Activated naive CD4-positive, alpha-beta T cell treated with anti-CD3 and anti-CD28 coated beads, Interleukin-2, amount 50 U/mL, for 72 hours (primary cell): ENCODE measurements at places on chromosomes 2 and 18. TPM values are rescaled to one million over a fixed set of nuclear protein-coding genes. Genes with fewer than 3 reads are reported as not detected.

Gene LRPPRC
- total RNA-seq: 180 TPM

Gene KCNIP3
- total RNA-seq: not detected

Gene CFC1
- total RNA-seq: not detected

Gene ANKRD30BL
- not detected for total RNA-seq

Gene TMEM17
- total RNA-seq: not detected

Gene UCN
- total RNA-seq: 3.6 TPM

Gene MAP2
- 0.18 TPM for total RNA-seq

Gene SLC38A11
- not detected for total RNA-seq

Gene ITGB6
- total RNA-seq: not detected

Gene AMER3
- total RNA-seq: not detected

Gene VWC2L
- total RNA-seq: not detected

Gene TXNDC2
- total RNA-seq: not detected

Gene CAPN14
- 1.0 TPM for total RNA-seq

Gene EIPR1
- 28.0 TPM for total RNA-seq

Gene LRRTM1
- total RNA-seq: not detected

Gene FSHR
- total RNA-seq: not detected

Gene COX7A2L
- 122 TPM for total RNA-seq

Gene TCF23
- 0.07 TPM for total RNA-seq

Gene LONRF2
- total RNA-seq: 0.04 TPM

Gene ASXL3
- total RNA-seq: not detected

Gene TMBIM1
- 47.5 TPM for total RNA-seq

Gene MARCHF4
- not detected for total RNA-seq

Gene FBXO36
- total RNA-seq: 0.91 TPM

Gene SLC4A5
- 0.89 TPM for total RNA-seq

Gene IL36B
- total RNA-seq: not detected

Gene DSC1
- 0.06 TPM for total RNA-seq

Gene ABCG5
- total RNA-seq: not detected

Gene SMCHD1
- 112 TPM for total RNA-seq

Gene CXCR1
- total RNA-seq: not detected

Gene EFHD1
- 2.4 TPM for total RNA-seq

Gene INPP5D
- total RNA-seq: 70.7 TPM

Gene REG1B
- not detected for total RNA-seq

Gene WDSUB1
- 10.3 TPM for total RNA-seq

Gene PSTPIP2
- 8.3 TPM for total RNA-seq

Gene STAT4
- 67.1 TPM for total RNA-seq

Gene NT5C1B
- total RNA-seq: not detected

Gene MYO3B
- 0.18 TPM for total RNA-seq

Gene CLEC4F
- total RNA-seq: 3.7 TPM

Gene NOTO
- total RNA-seq: not detected

Gene CFAP53
- total RNA-seq: 2.2 TPM

Gene SRD5A2
- not detected for total RNA-seq

Gene COL4A3
- not detected for total RNA-seq

Gene SCG2
- total RNA-seq: not detected

Gene LBH
- total RNA-seq: 88.2 TPM

Gene SERPINB10
- not detected for total RNA-seq

Gene VIL1
- not detected for total RNA-seq

Gene COBLL1
- total RNA-seq: 0.18 TPM

Gene KCNG2
- not detected for total RNA-seq

Gene C2orf78
- not detected for total RNA-seq

Gene RNF125
- 13.8 TPM for total RNA-seq

Gene TBC1D8
- 12.1 TPM for total RNA-seq

Gene G6PC2
- total RNA-seq: not detected

Gene XPO1
- 208 TPM for total RNA-seq

Gene CCDC141
- total RNA-seq: 6.1 TPM

Gene IL36A
- total RNA-seq: not detected

Gene RAX
- not detected for total RNA-seq

Gene LIMS4
- total RNA-seq: 0.41 TPM

Gene HAT1
- total RNA-seq: 75.4 TPM

Gene SERPINB5
- not detected for total RNA-seq
